ENCODE measurements at places on chromosomes 4 and X.

- no peak for DNase-seq
Observed at GRCh38 chrX:68199062-68199848, 234.0 kb downstream of the OPHN1 start.

DNA sequence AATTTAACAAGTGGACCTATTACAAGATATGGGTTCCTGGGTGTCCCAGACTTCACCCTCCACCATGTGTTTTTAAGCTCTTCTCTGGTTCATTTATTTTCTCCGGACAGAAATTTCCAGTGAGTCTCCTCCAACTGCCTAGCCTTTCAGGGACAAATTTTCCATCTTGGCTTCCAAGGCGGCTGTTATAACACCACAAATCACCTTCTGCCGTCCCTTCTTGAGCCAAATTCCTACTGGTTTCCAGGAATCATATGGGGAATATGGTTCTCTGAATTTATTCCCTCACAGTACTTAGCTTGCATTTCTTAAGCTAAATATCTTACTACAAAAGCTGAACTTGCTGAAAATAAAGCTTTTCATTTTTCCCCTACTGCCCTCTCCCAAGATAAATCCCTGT, 18.8 kb downstream of the NEXMIF start:
- no peak for DNase-seq

GRCh38 chr4:124333466-124333865, 379.1 kb downstream of the ANKRD50 start:
- DNase-seq, result no peak

DNA sequence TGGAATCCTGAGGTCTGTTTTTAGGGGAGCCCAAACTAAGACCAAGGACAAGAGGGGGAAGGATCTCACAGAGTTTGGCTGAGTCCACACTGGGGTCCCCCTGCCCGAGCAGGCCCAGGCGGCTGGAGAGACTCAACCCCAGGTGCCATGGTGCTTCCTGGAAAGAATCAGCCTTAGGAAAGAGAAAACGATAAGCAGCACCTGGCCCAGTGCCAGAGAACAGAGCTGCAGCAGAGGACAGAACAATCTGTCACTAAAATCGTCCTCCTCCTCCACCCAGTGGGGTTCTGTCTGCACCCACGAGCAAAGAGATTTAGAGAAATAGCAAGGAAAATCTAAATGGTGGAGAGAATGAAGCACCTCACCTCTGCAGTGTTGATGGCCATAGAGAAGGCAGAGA, 470.5 kb downstream of the BCOR start:
- no peak for DNase-seq

DNA sequence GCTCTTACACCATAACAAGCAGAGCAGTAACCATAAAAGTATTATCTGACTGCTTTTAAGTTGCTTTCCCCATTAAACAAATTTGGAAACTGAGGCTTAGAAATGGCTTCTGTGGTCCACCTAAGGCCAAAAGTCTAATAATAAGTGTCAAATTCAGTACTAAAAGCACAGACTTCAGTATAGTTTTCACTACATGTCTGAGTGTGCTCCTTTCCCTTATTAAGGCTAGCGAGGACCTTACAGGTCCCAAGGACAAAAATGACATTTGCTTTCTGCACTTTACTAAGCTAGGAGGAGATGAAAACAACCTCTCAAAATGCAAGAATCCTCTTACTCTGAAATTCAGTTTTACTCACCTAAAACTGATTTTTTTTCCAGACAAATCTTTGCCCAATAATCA, 127.2 kb downstream of the ENOX2 start:
- DNase-seq, result no peak

DNA sequence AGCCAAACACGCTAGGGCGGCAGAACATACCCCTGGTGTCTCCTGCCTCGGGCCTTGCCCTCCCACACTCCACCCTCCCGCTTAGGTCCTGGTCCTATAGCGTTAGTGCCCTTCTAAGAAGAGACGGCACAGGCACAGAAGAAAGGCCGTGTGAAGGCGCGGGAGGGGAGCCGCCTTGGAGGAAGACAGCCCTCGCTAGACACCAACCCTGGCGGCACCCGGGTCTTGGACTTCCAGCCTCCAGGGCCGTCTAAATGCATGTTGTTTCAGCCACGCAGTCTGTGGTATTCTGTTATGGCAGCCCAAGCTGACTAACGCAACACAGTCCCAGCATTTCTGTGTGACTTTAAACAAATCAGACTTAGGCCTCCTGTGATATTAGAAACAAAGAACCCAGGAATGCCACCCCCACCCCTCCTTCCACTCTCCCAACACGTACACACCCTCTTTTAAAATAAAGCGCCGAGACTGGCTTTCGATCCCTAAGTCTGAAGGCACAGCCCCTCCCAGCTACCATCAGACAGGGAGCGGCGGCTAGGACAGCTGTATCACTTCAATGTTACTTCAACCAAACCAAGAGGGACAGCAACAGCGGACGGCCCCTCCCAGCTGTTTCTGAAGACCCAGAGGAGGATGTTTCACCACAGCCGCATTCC, 128.0 kb downstream of the AFAP1 start:
- DNase-seq, result no peak

DNA sequence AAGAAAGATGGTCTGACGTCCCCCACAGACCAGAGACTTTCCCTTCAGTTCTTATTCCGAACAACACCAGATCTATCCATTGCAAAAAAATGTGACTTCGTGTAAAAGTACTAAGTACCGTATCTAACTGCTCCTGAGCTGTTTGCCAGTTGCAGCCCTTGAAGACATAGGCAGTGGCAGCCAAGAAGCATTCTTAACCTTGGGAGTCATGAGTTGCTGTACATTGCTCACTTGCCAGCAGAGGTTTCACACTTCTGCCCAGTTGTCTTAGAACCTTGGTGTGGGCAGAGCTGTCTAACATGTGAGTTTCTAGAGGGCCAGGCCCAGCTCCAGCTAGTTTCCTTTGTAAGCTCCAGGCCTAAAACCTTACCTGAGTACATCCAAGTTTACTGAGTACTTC, 10.5 kb upstream of the CHRDL1 start:
- DNase-seq, result no peak

DNA sequence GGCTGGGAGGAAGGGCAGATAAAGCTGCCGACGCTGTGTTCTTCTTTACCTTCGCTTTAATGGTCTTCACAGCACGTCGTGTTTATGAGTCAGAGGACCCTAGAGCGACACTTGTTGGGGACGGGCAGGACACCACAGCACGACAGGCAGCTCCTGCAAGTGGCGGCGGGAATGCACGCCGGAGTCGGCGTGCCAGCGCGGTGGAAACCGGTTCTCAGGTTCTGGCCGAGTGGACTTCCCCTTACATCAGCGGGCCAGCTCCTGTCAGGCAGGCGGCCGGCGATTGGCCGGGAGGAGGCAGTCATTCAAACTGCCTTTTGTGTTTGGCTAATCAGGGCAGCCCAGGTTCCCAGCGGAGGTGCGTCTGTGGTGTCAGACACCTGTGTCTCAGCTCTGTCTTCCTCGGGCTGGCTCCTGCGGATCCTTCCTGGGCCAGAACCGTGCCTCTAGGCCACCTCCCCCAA, 150.9 kb downstream of the SHROOM3 start:
- DNase-seq, result no peak

GRCh38 chr4:79177388-79177787, 148.5 kb downstream of the NAA11 start:
- DNase-seq, result no peak

GRCh38 chrX:37787423-37787869, 7.6 kb downstream of the CYBB start:
- DNase-seq, result no peak

DNA sequence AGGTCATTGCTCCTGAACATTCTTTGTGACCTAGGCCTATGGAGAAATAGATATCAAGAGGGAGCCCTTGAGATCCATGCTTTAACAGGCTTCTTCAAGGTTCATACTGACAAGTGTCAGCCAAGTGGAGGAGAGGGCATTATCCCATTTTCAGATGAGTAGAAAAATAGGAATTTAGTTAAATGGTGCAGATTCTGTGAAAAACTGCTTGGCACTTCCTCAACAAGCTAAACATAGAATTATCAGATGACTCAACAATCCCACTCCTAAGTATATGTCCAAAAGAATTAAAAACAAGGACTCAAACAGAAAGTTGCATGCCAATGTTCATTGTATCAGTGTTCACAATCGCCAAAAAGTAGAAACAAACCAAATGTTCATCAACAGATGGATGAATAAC, 43.8 kb upstream of the KCNIP4 start:
- DNase-seq, result no peak

- no peak for DNase-seq
Observed at GRCh38 chrX:39969099-39969818, 128.5 kb downstream of the BCOR start.

DNA sequence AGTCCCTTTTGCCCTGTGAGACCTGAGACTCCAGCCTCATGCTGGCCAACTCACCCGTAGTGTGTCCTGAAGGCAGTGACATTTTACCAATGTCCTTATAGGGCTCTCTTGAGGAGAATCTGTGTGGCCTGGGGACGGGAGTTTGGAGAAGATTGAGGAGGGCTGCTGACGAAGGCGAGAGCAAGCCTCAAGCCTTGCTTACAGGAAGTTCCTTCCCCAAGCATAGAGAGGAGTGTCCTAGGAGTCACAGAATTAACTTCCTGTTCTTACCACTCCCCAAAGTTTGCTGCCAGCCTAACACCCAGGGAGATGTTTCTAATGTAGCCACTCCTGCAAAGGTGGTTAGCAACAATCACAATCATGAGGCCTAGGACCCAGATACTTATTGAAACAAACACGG, at the start of gene NXF3:
Gene NXF3 (minus strand): TSS at position 202 of the 400 bp plus-strand sequence. CDS start 120 bp downstream, at position 82.
- no peak for DNase-seq

GRCh38 chr4:55636656-55636999, 530 bp upstream of the NMU start:
- no peak for DNase-seq

DNA sequence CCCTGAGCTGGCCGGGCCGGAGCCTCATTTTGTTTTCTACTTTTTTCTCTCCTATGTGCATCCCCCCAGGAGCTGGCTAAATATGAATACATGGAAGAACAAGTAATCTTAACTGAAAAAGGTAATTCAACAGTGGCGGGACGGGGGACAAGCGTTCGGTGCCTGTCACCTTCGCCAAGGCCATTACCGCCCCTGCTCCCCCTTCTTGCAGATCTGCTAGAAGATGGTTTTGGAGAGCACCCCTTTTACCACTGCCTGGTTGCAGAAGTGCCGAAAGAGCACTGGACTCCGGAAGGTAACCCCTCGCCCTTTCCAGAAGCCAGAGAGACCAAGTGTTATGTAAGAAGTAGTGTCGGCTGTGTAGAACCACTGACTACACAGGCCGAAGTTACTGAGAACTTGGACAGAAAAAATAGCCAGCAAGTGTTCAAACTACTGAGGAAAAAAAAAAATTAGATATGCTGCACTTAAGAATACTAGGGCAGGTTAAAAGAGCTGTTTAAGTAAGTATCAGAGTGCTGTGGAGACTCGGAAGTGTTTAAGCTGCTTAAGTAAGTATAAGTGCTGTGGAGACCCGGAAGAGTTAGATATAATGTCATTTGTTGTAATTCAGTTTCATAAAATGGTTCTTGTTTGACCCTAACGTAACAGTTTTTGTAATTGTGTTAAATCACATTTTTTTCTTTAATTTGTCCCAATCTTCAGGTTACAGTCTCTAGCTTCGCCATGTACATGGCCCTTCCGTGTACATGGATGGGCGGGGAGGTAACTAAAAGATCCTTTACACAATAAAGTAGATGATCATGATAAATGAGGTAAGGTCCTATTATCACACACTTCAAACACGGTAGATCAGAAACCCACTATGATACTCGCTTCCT, 856 bp downstream of the SAT1 start:
- DNase-seq, result no peak
